Stimulated activated CD4-positive, alpha-beta T cell treated with anti-CD3 and anti-CD28 coated beads, Interleukin-15, amount 100 ng/mL, for 1 hour (primary cell): ENCODE measurements at places on chromosomes 11 and 22.

DNA sequence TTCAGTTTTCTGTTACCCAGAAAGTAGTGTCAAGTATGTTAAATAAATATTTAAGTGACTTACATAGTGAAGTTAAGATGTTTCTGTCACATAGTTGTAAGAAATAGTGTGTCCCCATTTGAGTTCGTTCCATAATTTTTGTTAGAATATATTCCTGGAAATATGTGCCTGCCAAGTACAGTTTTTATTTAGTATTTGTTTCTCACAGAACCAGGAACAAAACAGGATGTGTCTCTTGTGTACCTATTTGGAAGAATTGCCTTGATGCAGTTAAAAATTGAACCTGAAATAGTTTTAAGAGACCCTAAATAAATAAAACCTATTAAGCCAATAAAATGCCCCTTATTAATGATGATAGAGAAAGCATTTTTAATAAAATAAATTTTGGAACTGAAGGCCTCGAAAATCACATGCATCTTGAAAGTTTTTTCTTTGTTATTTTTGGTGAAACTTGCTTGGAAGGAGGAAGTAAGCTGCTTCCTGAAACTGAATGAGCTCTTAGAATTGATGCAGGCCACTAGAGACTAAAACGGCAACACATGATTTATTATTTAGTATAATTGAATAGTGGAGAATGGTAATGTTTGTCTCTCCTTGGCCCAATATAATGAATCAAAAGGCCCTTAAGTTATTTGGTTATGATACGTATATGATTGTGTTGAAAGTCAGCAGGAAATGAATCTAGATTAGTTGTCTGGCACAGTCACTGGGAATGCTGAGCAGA is 55.9 kb downstream of the SWAP70 start:
- no peak for DNase-seq

DNA sequence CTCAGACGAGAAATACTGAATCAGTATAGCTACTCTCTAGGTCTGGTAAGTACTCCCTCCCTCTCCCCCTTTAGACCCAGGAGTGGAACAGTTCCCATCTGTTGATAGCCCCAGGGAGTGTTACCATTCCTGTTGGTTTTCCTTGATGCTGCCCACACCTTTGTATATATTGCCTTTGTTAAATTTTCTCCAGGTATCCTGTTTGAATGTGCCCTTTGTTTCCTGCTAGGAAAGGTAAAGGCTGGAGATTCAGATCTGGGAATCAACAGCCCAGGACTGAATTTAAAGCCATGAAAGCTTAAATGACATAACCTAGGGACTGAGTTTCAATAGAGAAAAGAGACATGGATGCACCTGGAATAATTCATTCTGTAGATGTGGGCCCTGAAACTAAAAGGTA is 68.3 kb downstream of the CCDC83 start:
- DNase-seq = no peak

DNA sequence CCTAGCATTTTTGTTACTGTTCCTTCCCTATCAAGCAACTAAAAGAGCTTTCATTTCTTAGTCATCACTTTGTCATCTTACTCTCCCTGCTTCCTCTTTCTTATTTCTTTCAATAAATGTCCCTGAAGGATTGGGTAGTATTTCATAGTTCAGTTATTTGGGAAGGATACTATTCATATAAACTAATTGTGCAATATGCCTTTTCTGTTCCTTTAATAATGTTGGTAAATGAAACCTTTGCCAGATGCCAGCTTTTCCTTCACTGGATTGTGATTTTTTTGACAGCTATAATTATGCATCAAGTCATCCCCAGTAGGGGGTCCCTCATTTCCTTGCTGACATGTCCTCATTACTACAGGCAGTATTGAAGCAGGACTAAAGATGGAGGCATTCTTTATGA is 101.7 kb downstream of the ATM start:
- no peak for DNase-seq

DNA sequence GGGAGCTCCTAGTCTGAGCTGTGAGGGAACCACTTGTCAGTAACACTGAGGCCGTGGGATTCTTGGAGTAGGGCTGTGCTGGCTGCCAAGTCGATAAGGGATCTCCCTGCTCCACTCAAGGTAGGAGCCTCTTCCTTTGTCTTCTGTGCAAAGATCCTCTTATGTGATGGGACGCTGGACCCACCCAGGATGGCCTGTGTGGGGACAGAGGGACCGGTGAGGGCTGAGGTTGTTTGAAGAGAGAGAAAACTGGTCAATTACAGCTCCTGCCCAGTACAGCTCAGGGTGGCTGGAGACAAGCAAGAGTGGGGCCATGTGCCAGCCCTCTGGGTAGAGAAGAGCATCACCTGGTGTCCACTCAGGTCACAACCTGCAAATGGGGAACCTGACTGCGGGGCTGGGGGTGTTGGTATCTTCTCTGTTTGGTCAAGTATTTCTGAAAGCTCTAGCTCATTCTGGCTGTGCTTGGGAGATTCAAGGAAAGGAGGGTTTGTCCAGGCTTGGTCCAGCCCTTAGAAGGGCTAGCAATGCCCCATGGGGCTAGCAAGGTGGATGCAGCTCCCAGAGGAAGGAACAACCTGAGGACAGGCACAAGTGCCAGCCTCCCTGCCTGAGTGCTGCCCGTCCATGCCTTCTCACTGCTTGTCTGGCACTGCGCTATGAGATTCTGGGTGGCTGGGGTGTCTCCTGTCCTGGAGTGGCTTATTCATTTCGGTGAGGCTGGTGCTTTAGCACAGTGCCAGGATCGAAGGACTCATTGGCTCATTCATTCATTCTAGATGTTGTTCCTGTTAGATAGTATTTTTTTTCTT is 27.6 kb upstream of the BAIAP2L2 start:
- no peak for DNase-seq

DNA sequence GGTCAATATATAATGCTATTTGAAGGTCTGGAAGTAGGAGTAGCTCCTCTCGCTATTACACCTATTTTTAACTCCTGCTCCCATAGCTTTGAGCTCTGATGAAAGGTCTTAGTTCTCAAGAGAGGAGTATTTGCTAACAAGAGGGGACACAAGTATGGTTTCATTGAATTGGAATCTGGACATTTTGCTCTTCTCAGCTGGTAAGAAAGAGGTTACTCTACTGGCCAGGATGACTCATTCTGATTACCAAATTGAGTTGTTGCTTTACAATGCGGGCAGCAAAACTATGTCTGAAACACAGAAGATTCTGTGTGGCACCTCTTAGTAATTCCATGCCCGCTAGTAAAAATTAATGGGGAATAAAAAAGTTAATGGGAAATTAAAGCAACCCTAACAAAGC is 63.6 kb upstream of the EP300 start:
- DNase-seq = no peak

DNA sequence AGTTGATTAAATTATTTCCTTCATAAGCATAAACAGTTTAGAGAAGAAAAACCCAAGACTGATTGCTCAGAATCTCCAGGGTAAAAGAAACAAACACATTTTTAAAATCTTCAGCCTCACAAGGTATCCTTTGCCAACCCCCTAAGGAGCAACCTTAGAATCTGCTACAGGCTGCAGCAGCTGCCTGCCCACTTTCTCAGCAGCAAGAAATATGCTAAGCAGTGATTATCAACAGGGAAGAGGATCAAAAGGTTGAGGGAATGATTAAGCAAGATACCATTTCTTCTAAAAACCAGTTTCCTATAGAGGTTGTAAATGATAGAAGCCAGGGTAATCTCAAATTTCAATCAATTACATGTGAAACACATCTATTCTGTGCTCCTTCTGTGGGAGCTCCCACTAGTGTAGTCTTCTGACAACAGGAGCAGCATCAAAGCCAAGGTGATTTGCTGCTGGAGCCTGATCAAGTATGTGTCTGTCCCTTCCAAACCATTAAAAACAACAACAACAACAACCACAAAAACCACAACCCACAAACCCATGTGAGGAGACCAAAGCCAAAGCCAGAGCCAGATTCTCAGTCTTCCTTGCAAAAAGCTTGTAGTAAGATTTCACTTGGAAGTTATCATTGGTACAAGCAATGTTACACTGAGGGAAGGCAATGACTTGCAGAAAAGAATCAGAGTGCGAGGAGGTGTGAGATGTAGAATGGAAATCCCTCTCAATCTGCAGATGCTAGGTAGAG is 761.2 kb downstream of the DLG2 start:
- DNase-seq = no peak

DNA sequence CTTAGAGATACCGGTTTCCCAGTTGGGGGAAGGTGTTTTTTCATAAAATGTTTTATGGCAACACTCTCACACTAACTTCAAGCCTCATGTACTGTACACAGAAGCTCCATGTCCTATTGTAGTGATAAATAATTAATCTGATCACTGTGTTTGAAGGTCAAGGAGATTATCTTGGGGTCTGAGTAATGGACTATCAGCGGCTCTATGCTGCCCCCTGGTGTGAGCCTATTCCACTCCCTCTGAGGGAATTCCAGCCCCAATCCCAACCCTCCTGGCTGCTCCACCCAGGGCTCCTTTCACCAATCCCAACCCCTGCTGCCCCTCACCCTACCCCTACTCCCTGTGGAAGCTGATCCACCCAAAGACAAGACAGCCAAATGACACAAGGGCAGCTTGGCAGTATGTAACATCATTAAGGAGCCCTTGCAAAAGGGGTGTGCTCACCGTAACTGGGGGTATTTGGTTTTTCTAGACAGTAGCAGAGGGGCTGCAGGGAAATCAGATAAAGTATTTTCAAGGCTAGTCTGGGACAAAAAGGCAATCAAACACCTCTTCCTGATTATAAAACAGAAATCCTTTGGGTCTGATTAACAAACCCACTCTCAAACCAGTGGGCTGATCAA is 22.3 kb downstream of the HPS4 start:
- peak; percentile 26 for DNase-seq

- no peak for DNase-seq
These were observed 193.0 kb upstream of the E2F8 start for GRCh38 chr11:19433791-19434190.

- DNase-seq = no peak
These were observed 69.5 kb downstream of the C11orf91 start for GRCh38 chr11:33630936-33631748.

- no peak for DNase-seq
These were observed 5.3 kb downstream of the KCNE3 start for GRCh38 chr11:74462009-74462408.

DNA sequence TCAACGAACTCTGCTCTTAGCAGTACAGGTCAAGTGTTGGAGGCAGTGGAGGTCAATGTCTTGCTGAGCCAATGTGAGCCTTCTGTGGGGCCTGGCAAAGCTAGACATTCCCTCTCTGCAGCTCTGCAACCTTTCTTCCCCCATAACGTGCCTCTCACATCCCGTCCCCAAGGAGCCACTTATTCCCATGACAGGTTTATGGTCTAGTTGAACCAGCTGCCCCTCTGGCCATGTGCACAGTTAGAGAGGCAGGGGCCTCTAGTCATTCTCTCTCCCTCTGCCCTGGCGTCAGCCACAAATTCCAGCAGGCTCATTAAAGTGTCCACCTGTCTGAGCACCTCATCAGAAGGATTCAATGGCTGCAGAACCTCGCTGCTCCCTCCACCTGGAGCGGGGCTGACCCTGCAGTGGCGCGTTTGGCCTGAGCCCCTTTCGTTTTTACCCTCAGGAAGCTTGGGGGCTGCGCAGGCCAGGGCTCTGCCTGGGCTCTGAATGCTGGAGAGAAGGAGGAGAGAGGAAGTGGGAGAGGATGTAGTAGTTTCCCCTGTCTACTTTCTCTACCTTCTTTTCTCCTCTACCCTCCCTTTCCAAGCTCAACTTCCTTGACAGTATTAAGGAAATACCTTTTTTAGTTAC is 302.1 kb upstream of the B3GAT1 start:
- DNase-seq = no peak

DNA sequence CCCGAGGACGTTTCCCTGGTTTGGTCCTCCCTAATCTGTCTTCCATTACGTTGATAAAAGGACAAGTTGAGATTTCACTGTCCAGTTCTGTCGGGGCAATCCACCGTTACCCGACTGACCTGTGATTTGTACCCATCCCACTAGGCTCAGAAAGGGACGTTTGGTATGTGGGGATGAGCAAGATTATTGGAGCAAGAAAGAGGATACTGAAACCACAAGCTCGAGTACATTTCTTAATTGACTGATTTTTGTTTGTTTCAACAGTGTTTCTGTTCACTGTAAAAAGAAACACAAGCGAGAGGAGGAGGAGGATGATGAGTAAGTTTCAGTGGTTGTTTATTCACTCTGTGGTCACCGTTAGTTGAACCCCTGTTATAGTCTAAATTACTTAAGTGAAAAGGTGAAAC is 969 bp downstream of the CCDC117 start:
- DNase-seq = no peak

- no peak for DNase-seq
These were observed 92.2 kb upstream of the PLET1 start for GRCh38 chr11:112352907-112353306.

GRCh38 chr22:17477391-17477833 is 85.9 kb upstream of the SLC25A18 start:
- DNase-seq = no peak

- DNase-seq = no peak
These were observed 20.7 kb downstream of the PLEKHA7 start for GRCh38 chr11:16993495-16993894.

DNA sequence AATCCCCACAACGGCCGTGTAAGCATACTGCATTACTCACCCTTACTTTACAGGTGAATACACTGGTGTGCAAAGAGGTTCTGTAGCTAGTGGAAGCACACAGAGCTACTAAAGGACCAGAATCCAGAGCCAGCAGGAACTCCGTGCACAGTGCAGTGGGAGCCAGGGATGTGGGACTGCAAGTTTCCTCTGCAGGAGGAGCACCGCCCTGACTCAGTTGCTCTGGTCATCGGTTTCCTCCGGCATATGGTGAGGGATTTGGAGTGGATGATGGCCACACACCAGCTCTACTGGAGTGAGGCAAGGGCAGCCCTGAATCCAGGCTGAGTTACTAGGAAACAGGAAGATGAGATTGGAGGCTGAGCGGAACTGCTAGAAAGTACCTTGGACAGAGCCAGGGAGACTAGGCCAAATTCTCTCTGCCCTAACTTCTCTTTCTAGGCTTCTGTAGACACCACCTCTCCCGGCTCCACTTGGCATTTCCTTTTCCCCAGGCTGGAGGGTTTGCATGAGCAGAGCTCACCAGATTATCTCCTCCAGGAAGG is 18.2 kb upstream of the C22orf42 start:
- no peak for DNase-seq

DNA sequence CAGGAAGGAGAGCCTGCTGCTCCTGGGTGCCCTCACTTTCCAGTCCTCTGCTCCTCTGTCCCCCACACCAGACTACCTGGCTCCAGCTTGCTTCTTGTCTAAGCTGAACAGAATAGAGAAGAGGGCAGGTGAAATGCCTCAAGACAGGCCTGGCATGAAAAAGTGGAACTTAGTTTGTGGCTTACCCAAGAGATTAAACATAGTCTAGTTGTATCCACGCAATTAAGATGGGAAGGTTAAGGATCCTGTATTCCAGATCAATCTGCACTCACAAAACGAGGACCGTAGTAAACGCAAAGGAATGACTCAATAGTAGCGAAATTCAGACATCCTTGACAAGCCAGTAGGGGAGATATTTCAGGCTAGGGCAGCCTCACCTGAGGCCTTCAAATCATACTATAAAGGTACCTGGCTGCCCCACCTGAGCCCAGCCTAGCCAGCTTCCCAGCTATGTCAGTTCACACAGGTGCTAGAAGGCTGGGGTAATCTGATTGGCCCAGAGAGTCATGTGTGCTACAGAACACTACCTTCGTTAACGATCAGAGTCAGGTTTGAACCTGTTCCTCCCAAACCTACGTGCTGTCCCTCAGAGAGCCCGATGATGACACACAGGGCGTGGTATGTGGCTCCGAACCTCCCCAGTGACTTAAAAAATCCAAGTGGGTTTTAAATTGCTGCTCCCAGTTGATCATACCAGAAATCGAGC is 46.5 kb downstream of the AHNAK start:
- no peak for DNase-seq

GRCh38 chr11:124880290-124880611 is 15.0 kb downstream of the ROBO3 start:
- DNase-seq = no peak
